NCI-H446 (cell line): ENCODE measurements at places on chromosomes 7 and 10.

DNA sequence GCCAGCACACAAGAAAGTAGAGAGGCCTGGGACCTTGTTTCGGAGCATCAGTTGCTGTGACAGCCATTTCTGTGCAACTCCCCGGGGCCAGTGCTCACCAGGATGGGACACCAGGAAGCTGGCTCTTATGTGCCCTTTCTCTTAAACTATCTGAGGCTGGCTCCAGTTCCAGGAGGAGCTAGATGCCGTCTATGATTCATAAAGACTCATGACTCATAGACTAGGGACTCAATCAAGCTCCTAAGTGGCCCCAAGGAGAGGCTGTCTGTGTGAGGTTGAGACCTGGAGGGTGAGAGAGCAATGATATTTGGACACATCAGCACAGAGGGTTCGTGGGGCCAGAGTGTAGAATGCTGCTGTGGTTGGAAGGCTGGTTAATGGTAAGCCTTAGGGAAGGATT is 580.1 kb downstream of the CCSER2 start:
- DNase-seq, result no peak

GRCh38 chr7:24949884-24950283 is 30.1 kb downstream of the OSBPL3 start:
- DNase-seq, result no peak

DNA sequence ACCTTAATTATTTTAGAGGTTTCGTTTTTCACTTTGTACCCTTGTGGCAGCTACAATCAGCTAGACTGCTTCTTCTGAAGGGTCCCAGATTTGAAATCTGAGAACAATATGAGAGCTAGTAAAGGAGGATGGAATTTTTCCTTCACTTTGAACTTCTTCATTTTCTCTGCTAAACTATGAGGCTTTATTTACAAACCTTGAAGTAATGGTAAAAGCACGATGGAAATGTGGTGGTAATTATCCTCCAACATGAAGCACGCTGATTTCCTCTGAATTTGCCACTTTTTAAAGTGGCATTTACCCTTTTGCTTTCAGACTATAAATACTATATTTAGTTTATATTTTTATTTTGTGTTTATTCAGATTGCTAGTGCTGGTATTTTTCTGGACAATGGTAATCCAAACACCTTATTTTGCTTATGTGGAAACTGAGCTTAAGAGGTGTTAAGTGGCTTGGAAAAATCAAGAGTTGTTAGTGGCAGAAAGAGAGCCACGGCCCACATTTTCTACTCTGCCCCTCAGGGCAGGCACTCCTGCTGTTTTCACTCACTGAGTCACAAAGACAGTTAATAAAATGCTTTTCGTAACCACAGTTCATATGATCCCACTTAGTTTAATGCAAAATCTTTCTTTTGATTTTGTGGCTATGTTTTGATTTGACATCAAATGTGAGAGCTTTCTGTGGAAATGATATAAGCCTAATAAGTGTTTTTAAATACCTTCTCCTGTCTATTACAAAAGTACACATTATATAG is 2.7 kb downstream of the SSMEM1 start:
- no peak for DNase-seq

GRCh38 chr10:47020471-47020870 is 109.2 kb downstream of the PTPN20 start:
- DNase-seq, result no peak

GRCh38 chr7:50594734-50595485 is 29.7 kb upstream of the DDC start:
- no peak for DNase-seq

DNA sequence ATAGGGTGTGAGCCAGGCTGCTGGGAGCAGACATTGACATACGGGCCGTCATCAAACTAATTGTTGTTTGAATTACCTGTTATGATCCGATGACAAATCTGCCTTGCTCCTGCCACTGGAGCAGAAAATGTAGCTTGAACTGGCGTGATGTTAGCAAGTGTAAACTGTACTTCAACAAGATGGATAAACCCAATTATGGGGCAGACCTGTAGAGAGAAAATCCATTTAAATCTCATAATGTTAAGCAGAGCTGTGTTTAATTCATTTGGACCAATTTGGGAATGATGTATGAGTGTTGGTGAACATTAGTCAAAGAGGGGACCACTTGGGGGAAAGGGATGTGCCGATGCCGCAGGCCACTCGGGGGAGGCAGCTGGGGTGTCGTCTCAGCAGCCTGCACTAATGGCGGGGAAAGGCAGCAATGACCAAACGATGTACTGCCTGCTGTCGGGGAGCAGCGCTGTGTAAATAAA is 27.4 kb downstream of the TCF7L2 start:
- no peak for DNase-seq

- no peak for DNase-seq
Measured at GRCh38 chr10:11009471-11010308, 8.0 kb upstream of the CELF2 start.

DNA sequence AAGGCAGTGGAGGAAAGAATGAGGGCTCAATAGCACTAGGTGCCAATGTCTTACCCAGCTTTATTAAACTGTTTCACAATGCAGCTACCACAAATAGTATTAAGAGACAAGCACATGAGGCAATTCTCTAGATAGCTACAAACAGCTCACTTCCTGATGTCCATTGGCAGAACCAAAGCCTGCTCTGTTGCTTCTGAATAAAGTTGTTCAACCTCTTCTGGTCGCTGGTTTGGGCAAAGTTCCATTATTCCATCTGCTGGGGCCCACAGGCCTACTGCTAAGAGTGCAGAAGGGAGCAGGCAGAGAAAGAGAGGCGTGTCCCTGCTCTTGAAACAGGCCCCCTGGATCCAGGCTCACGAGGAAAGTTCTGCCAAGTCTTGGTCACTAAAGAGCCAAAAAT is 173.9 kb downstream of the ZNF438 start:
- DNase-seq, result peak; percentile 32

GRCh38 chr7:111101856-111102646 is 11.1 kb downstream of the LRRN3 start:
- no peak for DNase-seq

GRCh38 chr10:114391599-114391998 is 12.7 kb downstream of the AFAP1L2 start:
- DNase-seq, result no peak

GRCh38 chr10:120598386-120598785 is 141.4 kb downstream of the PLPP4 start:
- peak; percentile 40 for DNase-seq

DNA sequence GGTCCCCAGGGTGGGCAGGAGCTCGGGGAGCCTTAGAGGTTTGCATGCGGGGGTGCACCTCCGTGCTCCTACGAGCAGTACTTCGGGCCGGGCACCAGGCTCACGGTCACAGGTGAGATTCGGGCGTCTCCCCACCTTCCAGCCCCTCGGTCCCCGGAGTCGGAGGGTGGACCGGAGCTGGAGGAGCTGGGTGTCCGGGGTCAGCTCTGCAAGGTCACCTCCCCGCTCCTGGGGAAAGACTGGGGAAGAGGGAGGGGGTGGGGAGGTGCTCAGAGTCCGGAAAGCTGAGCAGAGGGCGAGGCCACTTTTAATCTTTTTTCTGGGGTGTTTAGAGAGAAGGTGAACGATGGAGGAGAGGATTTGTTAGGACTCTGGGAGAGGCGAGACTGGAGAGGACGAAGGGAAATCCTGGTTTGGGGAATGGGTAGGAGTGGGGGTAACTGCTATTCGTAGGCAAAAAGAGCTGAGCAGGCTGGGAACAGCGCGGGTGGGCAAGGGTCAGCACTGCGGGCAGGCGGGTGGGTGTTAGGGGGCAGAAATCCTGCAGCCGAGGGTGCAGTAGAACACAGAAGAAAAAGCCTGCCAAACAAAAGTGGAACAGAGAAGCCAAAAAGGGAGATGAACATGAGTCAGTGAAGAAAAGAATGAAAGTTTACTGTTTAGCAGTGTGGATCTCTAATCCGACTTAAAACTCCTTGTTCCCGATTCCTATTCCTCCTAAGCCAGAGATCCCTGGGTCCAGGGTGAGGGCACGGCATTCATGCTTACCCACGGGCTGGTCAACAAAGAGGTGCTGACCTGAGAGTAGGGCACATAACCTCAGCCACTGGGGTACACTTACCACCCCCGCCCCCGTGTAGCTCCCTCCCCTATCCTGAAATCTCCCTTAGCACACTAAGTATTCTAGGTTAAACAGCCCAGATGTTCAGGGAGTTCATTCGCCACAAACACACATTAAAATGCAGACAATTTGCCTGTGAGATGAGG is 26.9 kb downstream of the PRSS2 start:
- no peak for DNase-seq

- DNase-seq, result no peak
Measured at GRCh38 chr7:133186060-133186459, 66.8 kb upstream of the EXOC4 start.

DNA sequence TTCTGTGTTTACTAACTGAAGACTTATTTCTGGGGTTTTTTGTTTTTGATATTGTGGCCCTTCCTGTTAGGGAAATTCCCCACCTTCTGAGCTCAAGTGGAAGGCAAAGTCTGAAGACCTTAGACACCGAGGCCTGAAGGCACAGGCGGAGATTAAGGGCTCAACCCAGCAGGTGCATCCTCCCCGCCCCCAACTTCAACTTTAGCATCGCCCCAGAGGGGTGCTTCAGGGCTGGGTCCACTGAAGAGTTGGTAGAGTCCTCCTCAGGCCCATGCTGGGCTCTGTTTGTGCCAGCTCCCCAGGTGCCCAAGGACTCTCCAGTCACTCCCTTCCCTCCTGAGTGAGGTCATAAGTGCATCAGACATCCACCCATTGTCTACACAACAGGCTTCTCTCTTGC is 9.4 kb upstream of the PPIA start:
- DNase-seq, result no peak

- DNase-seq, result no peak
Measured at GRCh38 chr7:52831321-52831720, 204.1 kb upstream of the POM121L12 start.

GRCh38 chr10:36496758-36497157 is 628.6 kb upstream of the ANKRD30A start:
- DNase-seq, result no peak

GRCh38 chr7:51764976-51765375 is 448.4 kb upstream of the COBL start:
- no peak for DNase-seq

GRCh38 chr10:100730725-100731406 is 14.5 kb upstream of the PAX2 start:
- DNase-seq, result no peak

DNA sequence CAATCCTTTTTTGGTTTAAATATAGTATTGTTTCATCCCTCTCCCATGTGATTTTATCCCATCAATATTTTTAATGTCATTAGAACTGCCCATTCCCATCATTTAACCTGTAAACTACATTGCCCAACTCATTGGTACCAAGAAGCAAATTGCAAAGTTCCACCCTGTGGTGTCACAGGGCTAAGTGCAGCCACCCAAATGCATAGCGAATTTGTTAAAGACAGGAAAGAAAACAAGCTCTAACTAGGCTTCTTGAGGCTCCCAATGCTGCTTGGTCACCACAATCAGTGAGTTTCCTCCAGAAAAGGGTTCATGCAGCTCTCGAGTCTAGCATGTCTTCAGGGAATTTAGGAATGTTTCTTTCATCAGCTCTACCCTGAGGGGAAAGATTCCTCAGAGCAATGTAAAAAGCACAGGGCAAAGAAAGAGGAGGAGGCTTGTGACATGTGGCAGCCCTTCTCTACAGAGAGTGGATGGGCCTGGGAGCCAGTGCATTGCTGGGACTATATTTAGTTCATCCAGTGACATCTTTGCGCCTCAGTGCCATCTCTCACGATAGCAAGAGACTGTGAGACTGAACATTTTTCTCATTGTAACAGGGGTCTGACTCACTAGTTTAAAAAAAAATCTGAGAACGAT is 58.1 kb downstream of the CAV1 start:
- DNase-seq, result no peak

- no peak for DNase-seq
Measured at GRCh38 chr10:106825576-106826364, 338.7 kb downstream of the SORCS1 start.

- no peak for DNase-seq
Measured at GRCh38 chr10:6347391-6347951, 144.7 kb downstream of the PFKFB3 start.

- no peak for DNase-seq
Measured at GRCh38 chr7:106050746-106051117, 61.4 kb downstream of the SYPL1 start.

DNA sequence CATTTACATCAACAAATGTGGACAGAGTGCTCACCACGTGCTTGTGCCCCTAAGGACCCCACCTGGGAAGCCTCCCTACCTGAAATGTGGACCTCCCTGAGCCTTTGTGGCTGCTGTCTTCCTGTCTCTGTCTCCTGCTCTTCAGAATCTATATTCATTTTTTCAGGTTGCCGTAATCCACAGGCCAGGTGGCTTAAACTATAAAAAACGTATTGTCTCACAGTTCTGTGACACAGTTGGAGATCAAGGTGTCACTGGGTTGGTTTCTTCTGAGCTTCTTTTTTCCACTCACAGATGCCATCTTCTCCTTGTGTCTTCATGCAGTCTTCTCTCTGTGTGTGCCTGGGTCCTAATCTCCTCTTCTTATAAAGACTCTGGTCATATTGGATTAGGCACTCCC is 5.6 kb upstream of the VSTM4 start:
- no peak for DNase-seq

DNA sequence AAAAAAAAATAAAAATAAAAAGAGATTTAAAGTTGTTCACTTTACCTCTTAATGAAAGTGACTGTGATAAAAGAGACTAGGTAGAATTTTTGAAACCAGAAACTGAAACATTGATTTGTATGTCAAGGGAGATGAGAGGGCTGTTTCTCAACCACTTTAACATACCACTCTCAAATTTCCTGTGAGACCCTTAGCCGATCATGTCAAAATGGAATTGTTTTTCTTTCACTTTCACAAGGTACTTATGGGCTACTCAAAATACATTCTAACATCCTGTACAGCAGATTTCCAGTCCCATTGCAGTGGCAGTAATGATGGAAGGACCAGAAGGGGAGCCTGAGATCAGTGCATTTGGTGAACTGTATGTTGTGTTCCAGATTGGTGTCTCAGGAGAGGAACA is 261.2 kb downstream of the PPP1R3A start:
- no peak for DNase-seq

DNA sequence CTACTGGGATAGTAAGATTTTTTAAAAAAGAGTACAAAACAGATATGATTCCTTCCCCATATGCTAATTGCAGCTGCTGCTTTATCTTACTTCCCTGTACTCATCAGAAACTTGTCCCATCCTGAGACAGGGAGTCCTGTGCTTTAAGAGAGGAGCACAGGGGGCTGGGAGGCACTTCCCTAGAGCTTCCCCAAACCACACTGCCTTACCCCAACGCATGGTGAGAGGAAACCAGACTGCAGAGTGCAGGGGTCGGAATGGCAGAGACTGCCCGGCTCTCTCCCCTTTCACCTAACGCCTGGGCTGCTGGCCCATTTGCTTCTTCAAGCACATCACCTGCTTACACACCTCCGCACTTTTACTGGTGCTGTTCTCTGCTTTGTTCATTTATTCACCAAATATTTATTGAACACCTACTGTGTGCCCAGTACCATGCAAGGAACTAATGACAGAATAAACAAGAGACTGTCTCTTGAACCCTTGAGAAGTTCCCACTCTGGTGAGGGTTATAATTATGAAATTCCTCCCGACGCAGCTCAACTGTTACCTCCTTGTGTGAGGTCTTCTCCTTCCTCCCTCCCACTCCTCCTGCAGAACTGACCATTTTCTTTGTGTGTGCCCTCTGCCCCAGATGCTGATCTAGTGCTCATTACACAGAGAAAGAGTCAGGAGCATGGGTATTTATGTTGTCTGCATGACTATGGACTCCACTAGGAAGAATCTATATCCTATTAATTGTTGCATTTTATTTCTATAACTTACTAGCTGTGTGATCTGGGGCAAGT is 289.7 kb downstream of the TCF7L2 start:
- DNase-seq, result no peak
